Stimulated activated CD8-positive, alpha-beta memory T cell treated with anti-CD3 and anti-CD28 coated beads, Interleukin-4, amount 100 ng/mL, for 1 hour (primary cell): ENCODE measurements at places on chromosomes 7 and 10.
A peak's percentile ranks its signal among the peaks of the same experiment; 100 is the strongest.

DNA sequence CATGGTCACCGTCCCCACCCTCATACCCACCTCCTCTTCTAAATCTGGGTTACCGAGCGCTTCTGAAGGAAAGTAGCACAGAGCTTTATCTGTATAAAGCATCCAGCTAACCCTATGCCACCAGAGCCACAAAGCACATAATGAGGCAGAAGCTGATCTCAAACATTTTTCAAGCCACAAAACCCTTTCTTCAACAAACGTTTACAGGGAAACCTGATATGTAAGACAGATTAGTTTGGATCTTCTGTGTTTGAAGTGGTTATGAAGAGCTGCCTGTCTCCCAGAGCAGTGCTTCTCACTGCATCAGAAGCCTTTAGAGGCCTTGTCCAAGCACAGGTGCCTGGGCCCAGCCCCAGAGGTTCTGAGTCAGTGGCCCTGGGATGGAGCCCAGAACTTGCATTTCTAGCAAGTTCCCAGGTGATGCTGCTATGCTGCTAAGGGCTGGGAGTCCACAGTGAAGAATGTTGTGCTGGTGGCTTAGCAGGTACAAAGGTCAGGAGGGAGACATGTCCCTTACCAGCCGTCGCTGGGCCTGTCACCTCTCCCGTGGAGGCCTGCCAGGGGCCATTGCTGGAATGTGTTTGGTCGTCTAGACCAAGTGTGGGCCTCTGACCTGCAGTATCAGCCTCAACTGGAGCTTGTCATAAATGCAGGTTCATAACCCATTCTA, 90.4 kb downstream of the TAF3 start:
- no peak for DNase-seq

GRCh38 chr7:129421717-129422250, 12.4 kb upstream of the STRIP2 start:
- DNase-seq: no peak

GRCh38 chr10:3659203-3659917, 125.6 kb downstream of the KLF6 start:
- DNase-seq: no peak

DNA sequence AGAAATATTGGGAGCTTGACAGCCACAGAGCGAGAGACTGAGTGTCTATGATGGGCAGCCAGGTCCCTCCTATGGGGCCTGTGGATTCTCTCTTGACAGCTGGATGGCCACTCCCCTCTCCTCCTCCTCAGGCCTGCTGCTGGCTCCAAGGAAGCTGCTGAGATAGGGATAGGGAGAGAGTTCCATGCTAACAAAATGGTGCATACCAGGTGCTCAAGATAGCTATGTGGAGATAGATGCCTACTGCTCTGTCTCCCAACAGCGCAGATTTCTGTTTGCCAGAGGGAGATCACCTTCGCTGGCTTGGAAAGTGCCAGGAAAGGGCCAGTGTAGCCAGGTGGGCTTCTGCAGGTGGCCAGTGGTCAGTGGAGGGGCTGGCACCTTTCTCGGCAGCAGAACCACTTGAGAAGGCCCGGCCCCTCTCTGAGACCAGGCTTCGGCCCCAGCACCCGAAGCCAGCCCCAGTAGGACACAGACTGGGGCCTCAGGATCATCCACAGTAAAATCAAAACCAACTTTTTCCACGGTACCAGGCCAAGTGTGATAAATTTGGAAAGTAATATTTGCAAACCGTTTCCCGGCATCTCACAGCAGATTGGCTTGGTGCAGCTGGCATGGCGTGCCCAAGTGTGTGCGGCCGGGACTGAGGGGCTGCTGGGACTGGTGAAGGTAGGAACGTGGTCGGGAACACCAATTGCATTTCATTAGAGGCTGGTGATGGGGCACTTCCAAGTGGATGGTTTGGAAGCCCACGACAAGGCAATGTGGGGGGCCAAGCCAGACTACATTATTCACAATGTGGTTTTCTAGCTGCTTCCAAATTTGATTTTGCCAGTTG, 139.6 kb downstream of the PTPN20 start:
- DNase-seq: no peak

DNA sequence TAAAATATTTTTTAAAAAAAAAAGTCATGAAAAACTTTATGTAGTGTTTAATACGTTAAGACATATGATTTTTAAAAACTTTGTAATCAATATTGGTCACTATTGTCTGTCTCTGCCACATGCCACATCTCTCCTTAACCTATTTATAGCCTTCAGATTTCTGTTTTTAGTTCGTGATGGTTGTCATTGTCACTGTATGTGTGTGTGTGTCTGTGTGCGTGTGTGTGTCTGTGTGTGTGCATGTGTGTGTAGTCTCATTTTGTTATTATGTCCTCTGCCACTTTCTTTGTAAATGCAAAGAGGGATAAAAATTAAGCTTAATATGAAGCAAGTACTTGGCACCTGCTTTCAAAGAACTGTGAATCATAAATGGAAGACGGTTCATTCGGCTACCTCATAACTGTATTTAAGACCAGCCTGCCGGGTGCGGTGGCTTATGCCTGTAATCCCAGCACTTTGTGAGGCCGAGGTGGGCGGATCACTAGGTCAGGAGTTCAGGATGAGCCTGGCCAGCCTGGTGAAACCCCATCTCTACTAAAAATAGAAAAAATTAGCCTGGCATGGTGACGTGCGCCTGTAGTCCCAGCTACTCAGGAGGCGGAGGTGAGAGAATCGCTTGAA, 354.0 kb downstream of the ARL4A start:
- DNase-seq: no peak

GRCh38 chr10:21961847-21962246, 41.7 kb downstream of the DNAJC1 start:
- DNase-seq: no peak

DNA sequence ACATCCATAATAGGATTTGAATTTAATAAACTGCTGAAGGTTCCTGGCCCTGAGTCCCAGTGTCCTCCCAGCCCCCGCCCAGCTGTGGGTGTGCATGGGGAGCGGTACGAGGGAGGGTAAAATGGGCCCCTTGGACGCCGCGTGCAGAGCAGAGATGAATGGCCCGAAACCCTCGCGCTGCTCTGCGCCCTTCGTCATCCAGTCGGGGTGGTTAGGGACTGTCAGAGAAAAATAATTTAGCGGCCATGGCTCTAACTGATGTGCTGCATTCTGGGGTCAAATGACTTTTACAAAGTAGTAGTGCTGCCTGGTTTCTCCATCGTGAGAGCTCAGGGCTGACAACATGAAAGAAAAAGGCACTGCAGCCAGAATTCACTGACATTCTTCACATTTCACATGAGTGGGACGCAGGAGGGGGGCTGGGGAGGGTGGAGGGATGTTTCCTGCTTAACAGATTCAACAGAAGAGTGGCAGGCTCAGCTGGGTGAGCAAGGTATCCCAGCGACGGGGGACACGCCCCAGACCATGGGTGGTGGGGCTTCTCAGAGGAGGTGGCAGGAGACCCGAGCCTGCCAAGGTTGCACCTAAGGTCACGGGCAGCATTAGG, 304.5 kb downstream of the WDR37 start:
- DNase-seq: no peak

DNA sequence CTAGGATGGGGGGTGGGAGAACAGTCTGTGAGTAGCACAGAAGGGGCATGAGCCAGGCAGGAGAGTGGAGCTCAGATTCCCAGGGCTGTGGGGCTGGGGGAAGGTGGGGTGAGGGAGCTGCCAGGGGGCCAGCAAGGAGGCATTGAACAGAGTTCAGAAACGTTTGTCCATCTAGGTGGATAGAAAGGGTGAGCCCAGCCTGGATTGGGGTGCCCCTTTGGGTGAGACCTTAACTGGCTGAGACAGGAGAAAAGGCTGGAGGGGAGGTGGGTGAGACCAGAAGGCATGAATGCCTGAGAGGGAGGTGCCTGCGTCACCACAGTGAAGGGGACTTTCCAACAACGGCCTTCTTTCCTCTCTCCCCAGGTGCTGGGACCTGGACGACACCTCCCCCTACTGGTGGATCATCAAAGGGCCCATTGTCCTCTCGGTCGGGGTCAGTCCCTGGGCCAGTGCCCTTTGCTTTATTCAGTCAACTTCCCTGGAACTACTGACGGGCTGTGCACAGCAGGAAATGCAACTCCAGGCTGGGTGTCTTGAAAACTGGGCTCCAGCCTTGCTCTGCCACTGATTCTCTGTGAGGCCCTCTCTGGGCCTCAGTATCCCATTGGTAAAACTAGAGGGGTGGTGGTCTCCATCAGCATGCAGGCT, 11.0 kb downstream of the GHRHR start:
- DNase-seq: no peak

GRCh38 chr7:134826105-134826504, 46.7 kb downstream of the CALD1 start:
- no peak for DNase-seq

- no peak for DNase-seq
Measured at GRCh38 chr7:97218767-97219166, 101.3 kb downstream of the SDHAF3 start.

GRCh38 chr10:26479766-26480492, 41.8 kb downstream of the APBB1IP start:
- no peak for DNase-seq

DNA sequence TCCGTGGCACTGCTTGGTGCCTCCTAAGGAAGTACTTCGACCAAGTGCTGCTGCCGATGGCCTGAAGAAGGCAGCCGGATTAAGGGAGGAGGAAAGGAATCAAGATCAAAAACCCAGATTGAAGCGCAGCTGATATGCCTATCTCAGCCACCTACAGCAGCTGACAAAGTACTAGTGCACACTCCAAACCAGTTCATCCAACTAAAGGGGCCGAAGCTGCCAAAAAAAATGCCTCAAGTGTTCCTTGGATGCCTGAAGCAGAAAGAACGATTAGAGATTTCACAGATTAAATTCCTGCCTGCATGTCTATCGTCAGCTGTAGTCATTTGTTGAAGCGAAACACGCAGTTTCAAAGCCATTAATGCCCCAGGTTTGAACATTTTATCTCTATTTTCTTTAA, 65.7 kb downstream of the TNRC18 start:
- no peak for DNase-seq

- DNase-seq: no peak
Measured at GRCh38 chr7:141074162-141074991, 513 bp downstream of the TMEM178B start.

- no peak for DNase-seq
Measured at GRCh38 chr10:31321396-31321941, 2.5 kb downstream of the ZEB1 start.

GRCh38 chr10:6423004-6423403, 157.1 kb downstream of the PRKCQ start:
- DNase-seq: no peak

- DNase-seq: no peak
Measured at GRCh38 chr7:22781230-22781711, 41.4 kb downstream of the TOMM7 start.

DNA sequence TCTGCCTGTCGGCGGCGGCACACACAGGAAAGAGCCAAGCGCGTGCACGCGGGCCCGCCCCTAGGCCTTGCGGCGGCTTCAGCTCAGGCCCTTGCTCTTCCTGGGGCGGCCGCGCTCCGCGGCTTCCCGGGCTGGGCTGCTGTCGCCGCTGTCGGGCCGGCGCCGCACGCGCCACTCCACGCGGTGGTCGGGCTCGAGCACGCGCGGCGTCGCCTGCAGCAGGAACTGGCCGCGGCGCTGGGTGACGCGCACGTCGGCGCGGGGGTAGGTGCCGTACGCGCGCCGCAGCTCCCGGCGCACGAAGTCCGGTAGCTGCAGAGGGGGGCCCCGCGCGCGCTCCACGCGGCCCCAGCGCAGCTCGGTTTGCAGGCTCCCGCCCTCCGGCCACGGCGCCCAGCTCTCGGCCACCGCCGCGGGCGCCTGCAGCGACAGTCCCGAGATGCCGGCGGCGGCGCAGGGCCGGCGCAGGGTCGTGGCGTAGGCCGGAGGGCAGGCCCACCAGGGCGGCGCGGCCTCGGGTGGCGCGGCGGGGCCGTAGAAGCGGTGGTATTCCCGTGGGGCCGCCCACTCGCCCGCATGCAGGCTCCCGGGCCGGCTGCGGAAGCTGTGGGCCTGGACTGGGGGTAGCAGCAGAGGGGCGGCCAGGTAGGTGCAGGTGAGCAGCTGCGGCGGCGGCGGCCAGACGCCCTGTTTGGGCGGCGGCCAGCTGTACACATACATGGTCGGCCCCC, 804 bp downstream of the C10orf95 start:
- DNase-seq: peak; percentile 79

DNA sequence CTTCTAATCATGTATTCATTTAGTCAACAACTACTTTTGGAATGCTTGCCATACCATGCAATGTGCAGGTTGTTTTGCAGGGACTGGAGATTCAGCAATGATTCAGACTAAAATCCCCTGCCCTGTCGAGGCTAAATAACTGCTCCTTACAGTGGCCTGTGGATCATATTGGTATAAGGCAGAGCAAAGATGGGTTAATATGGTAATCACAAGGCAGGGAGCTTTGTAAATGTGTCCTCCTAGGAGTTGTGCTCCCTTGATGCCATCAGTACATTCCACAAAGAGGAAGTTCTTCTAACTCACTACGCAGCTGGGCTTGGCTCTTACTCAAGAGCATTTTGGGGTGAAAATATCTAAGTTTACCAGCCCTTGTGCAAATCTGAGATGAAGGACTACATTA, 614 bp upstream of the IFIT2 start:
- DNase-seq: no peak

- DNase-seq: no peak
Measured at GRCh38 chr7:33130184-33130583, 820 bp downstream of the BBS9 start.

GRCh38 chr7:112616295-112616694, 135.5 kb downstream of the LSMEM1 start:
- DNase-seq: no peak

DNA sequence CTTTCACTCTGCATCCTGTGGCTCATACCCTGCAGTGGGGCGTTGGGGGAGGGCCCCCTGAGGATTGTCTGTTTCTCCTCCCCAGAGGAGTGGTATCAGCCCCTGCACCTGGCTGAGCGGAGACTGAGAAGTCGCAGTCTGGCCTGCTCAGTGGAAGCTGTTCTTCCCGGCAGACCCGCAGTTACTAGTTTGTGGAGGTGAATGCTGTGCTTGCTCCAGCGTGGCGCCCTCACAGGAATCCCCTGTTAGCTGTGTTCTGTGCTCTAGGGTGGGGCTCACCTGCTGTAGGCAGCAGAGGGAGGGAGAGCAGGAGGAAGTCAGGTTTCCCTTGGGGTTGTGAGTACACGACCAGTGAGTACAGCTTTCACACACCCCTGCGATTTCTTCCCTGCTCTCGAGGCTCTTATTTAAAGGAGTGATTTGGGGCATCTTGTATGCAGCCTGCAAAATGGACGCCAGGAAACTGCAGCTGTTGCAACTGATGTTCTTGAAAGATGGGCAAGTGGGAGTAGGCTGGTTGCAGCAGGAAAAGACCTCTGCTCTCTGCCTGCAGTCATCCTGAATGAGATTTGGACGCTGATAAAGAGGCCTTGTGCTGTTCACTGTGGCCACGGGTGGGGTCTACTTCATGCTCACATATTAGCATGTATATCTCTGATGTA, 66.4 kb downstream of the HK1 start:
- DNase-seq: no peak
